NCI-H2081 treated with DMSO at 0.1 percent for 48 hours (cell line): ENCODE measurements at places on chromosomes 3 and 15.

GRCh38 chr3:77259694-77260093 lies 219.8 kb downstream of the ROBO2 start:
- peak; percentile 77 for DNase-seq

DNA sequence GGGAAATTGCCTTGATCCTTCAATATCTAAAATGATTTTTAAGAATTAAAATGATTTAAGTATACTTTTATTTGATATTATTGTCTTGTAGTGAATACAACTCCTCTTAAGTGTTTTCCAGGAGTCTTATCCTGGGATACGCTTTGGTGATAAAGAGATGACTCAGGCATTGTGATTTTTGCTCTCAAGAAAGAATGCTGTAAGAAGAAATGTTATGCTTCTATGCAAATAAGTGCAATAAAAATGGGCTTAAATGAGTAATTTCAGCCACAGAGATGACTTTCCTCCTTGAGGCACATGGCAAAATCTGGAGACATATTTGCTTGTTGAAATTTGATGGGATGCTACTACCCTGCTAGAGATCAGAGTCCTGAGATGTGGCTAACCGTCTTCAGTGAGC lies 358.6 kb upstream of the BCHE start:
- DNase-seq, result no peak

DNA sequence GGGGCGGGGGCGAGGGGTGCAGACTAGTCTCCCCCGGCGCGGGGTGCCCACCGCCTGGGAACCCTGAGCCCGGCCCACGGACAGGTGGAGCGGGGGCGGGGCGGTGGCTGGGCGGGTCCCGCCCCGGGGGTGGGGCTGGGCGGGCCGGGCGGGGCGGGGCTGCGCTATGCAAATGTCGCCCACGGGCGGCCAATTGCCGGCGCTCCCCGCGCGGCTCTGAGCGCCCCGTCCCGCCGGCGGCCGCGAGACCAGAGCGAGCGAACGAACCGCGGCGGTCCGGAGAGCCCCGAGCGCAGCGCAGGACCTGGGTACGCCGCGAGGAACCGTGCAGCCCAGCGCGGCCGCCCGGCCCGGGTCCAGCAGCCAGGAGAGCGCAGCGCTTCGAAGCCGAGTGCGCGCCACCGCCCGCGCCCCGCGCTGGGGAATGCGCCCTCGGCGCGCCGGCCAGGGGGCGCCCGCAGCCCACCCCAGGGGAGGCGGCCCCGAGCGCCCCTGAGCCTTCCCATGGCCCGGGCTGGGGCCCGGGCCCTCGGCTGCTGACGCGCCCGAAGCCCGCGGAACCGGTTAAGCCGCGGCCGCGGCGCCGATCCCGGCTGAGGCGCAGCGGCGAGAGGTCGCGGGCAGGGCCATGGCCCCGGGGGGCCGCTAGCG lies at the start of gene SEMA3F:
TSS of gene SEMA3F (plus strand) at position 485 of the 651 bp plus-strand sequence. CDS start 4,299 bp downstream, outside the sequence.
- no peak for DNase-seq

GRCh38 chr3:43455233-43455632 lies 166.6 kb downstream of the ANO10 start:
- DNase-seq, result no peak

GRCh38 chr3:55899887-55900286 lies 412.8 kb upstream of the WNT5A start:
- no peak for DNase-seq

- no peak for DNase-seq
Observed at GRCh38 chr3:96966181-96966929, 152.0 kb downstream of the EPHA6 start.

GRCh38 chr3:17009826-17010225 lies 125.1 kb downstream of the PLCL2 start:
- DNase-seq, result no peak

GRCh38 chr3:69691860-69692259 lies 47.4 kb upstream of the MITF start:
- no peak for DNase-seq

DNA sequence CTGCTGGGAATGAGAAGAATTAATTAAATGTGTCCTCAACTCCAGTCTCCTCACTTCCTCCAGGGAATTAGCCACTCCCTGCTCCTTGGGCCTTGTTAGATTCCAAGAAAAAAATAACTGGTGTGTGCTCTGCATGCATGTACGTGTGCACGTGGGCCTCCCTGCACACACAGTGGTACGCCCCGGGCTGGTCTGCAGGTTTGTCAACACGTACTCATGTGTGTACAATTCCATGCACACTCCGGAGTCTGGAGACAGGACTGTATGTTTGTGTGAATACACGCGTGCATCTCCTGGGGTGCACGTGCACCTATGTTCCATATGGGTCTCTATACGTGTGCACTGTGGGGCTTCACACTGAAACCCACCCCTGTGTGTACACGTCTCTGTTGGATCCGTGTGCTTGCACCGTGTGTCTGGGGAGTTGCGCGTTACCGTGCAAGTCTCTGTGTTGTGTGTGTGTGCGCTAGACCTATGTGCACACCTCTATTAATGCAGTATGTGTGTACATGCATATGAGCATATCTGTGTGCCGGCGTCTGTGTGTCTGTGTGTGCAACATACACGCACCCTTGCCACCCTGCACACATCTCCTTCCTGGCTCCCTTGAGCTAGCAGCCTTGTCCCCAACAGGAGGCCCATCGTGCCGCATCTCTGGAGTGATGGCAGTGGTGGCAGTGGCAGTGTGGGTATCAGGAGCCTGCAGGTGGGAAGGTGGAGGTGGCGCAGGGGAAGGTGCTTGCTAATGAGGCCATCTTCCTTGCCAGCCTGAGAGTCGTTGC lies 210.1 kb downstream of the TBC1D2B start:
- DNase-seq, result no peak

DNA sequence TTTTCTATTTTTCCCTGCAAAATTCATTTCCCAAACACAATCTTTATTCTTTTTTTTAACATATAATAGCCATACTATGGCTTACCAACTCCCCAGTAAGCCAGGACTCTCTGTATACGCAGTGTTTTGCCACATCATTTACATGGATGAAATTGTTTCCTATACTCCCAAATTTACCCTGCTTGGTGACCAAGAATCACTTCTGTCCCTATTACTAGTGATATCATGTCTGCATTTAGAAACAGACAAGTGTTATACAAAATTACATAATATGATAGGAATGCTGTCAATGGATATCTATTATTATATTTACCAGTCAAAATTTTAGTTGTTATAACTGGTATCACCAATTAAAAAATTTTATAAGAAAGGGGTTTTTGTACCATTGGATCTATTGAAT lies 77.8 kb downstream of the LIPC start:
- no peak for DNase-seq

DNA sequence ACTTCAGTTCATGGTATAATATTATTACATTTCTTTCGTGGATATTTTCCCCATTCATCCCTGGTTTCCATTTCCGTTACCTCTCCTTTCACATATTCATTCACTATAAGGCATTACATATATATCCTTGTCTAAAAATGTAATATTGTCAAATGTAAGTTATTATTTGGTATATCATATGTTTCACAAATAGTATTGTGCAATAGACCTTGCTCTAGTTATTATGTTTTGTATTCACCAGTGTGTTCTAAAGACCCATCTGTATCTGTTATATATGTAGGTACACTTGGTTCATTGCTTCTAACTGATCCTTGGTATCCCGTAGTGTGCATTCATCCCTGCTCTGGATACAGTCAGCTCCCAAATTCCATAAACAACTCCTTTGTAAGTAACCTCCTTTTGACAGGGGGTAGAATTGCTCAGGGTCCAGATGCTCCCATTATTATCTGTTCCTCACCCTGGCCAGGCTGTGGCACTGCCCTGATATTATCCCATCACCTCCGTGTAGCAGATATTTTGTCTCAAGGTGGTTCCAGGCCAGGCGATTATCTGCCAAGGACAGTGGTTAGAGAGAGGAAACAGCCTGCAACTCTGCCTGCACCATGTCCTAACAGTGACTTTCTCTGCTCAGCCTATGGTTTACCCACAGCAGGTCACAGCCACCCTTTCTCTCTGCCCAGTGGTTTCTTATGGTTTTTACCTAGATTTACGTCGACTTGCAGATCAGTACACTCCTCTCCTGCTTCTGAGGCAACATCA lies 29.2 kb downstream of the PAQR9 start:
- DNase-seq, result no peak

- no peak for DNase-seq
Observed at GRCh38 chr3:149307435-149307783, 26.0 kb downstream of the TM4SF18 start.

- no peak for DNase-seq
Observed at GRCh38 chr3:59762941-59763340, 713.1 kb upstream of the CFAP20DC start.

GRCh38 chr3:54818486-54818885 lies 109.4 kb downstream of the LRTM1 start:
- no peak for DNase-seq

- no peak for DNase-seq
Observed at GRCh38 chr3:58704745-58705144, 38.2 kb upstream of the FAM3D start.

- DNase-seq, result no peak
Observed at GRCh38 chr3:178795349-178795748, 259.1 kb downstream of the KCNMB2 start.

- DNase-seq, result no peak
Observed at GRCh38 chr15:99574048-99574447, 8.3 kb downstream of the MEF2A start.

GRCh38 chr15:40567111-40567510 lies 2.0 kb upstream of the RPUSD2 start:
- no peak for DNase-seq

- DNase-seq, result no peak
Observed at GRCh38 chr3:149848238-149848637, 35.2 kb downstream of the RNF13 start.

GRCh38 chr3:10379961-10380360 lies 59.0 kb upstream of the SEC13 start:
- DNase-seq, result no peak

- DNase-seq, result no peak
Observed at GRCh38 chr15:68822818-68823217, 2.1 kb upstream of the ANP32A start.

DNA sequence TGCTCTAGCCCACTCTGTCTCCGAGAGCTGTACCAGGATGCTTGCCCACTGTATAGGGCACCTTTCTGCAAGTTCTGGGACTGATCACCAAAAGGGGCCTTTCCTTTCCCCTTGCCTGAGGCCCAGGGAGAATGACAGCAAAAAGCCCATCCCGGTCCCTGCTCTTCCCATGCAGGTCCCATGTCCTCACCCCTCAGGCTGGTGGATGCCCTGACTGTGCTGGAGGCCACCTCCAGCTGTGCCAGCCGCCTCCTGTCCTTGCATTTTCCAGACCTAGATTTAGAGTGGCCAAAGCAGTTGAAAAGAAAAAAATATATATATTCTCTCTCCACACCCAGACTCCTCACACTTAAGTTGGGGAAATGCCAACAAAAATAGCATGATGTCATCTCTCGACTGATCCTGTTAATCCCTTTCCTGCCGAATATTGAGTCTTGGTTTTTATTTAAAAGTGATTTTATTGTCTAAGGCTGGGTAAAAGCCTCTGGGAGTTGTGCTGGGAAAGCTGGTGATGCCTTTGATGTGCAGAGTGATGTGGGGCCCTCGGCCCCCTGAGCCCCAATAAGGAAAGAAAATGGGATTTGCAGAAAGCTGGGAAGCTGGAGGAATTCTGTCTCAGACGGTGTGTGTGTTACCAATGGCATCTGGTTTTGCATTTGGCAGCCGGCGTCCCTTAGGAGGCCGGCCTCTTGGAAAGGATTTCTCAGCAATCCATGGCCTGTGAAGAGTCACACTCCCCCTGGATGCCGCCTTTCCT lies 29.3 kb upstream of the TPM1 start:
- no peak for DNase-seq

- DNase-seq, result no peak
Observed at GRCh38 chr15:27683121-27683520, 416.0 kb downstream of the OCA2 start.

GRCh38 chr3:9743548-9743947 lies 6.2 kb upstream of the OGG1 start:
- DNase-seq, result no peak

DNA sequence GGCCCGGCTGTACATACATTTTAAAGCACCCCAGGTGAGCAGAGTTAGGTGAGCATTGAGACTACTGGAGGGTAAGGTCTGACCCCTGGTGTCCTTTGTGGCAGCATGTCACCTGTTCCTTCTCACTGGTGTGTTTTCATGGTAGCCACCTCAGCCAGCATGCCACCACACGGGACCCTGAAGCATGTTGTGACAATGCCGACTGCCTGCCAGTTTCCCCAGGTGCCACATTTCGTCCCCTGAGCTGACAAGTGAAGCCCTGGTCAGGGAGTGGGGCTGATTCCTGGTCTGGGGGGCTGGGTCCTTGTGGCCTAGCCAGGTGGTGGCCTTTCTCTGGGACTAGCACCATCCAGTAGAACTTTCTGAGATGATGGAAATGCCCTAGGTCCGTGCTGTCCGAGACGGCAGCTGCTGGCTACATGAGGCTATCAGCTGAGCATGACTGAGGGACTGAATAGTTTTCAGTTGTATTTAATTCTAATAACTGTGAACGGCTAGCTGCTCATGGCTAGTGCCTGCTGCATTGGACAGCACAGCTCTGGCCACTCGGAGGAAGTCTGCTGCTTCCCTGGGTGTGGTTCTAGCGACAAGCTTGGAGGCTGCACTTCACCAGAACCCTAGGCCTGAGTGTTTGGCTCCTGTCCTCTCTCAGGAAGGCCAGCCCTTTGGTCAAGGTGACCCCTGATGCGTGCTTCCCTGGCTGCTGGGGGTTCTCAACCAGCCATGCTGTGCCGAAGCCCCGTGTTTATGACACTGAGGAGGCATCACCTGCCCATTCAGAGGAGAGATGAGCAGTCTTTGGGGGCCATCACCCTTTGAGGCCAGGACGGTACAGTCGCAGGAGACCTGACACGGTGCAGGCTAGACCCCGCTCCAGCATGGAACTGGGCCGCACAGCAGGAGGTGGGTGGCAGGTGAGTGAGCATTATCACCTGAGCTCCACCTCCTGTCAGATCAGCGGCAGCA lies 3.9 kb downstream of the C3orf22 start:
- no peak for DNase-seq

DNA sequence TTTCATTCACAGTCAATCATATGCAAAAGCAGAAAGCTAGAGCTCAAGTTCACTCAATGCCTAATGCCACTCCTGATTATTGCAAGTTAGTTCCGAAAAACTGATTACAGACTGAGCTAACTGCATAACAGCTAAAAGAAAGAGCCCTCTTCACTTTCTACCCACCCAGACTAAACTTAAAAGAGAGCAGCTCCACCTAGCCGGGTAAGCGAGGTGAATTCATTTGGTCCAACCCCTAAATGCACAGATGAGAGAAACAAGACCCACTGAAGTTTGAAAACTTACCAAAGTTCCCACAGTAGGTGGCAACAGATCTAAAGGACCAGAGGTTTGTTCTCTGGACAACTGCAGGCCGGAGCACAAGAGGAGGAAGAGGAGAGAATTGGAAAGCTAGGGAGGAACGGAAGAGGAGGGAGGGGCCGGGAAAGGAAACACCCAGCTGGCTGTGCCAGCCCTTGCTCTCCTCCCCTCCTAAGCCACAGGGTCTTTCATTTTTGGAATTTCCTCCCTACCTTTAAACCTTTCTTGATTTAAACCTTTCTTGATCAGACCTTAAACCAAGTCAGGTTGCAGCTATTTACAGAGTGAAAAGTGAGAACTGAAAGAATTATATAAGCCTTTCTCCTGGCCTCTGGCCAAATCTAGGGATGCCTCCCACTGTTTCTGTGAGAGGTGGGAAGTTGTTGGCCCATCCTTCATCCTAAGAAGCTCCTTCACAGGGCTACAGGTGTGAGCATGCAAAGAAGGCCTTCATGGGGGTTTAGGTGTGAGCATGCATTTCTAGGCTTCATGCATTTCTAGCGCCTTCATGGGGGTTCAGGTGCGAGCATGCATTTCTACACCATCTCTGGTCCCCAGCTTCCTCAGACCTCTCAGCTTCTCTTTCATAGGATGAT lies 114.7 kb upstream of the LMOD3 start:
- DNase-seq, result no peak
